ENCODE measurements at places on chromosomes 3 and 15.

GRCh38 chr15:101176625-101177024 lies 75.2 kb downstream of the CHSY1 start:
- DNase-seq, result no peak

- DNase-seq, result peak; percentile 53
Measured at GRCh38 chr3:38108649-38109579, 28.0 kb downstream of the ACAA1 start.

DNA sequence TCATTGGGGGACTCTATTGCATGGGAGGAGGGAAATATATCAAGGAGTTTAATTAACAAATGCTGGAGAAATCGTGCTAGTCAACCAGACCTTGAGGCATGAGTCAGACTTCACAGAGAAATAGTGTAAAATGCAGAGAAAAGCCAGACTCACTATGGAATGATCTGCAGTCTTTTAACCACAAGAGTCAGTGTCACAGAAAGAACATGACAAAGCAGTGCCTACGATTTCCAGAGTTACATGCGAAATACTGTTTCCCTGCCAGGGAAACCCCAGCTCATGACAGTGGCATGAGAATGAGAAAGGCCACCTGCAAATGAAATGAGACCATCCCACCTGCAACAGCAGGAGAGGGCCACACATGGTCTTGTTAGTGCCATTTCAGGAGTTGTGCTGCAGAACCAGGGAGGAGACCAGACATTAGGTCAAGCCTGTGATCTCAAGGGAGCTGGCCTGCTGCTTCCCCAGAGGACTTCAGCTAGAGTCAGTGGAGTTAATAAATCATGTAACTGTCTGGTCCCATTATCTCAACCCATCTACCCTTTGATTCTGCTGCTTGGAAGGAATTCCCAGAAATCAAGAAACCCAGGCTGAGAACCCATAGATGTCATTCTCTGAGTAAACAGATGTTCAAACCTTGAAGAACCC lies 79.0 kb downstream of the ERC2 start:
- DNase-seq, result no peak

- no peak for DNase-seq
Measured at GRCh38 chr3:187896646-187897045, 151.4 kb upstream of the BCL6 start.

- DNase-seq, result peak; percentile 58
Measured at GRCh38 chr15:95875121-95875643, 455.3 kb upstream of the NR2F2 start.

- DNase-seq, result no peak
Measured at GRCh38 chr3:108008931-108009639, 81.7 kb downstream of the CD47 start.

DNA sequence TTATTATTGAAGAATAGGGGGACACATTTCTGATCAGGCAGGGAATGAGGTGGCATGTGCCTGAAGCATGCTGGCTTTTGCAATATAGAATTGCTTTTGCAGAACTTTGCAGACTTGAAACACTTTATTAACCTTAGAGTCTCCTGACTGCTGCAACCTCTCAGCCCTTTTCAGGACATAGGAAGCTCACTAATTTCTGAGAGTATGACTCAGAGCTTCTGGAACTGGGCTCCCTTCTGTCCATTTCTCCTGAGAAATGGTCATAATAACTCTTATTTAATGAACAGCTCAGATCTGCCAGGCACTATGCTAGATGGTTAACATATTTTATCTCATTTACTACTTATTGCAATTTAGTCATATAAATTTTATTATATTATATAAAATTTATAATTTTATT lies 38.6 kb upstream of the DGKG start:
- no peak for DNase-seq

- no peak for DNase-seq
Measured at GRCh38 chr3:34034840-34035239, 236.4 kb downstream of the PDCD6IP start.

DNA sequence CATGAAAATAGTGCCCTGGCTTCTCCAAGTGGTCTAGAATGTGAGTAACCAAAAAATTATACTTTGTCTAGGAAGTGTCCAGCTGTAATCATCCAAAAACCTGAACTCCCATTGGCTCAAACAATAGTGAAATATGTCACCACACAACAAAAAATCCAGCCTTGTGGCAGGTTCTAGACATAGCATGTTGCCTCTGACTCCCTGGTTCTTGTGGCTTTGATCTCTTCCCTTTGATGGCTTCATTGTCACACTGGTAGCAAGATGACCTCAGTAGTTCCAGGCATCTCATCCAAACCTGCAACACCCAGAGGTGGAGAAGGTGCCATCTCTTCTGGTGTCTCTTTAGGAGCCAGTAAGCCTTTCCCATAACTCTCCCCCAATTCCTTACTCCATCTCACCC lies 74.7 kb downstream of the CMSS1 start:
- no peak for DNase-seq

GRCh38 chr3:47495886-47496285 lies 17.6 kb downstream of the ELP6 start:
- DNase-seq, result no peak

- DNase-seq, result peak; percentile 85
Measured at GRCh38 chr3:10957976-10958749, 34.4 kb upstream of the SLC6A1 start.

- peak; percentile 9 for DNase-seq
Measured at GRCh38 chr15:66145726-66146182, 107.8 kb downstream of the MEGF11 start.

DNA sequence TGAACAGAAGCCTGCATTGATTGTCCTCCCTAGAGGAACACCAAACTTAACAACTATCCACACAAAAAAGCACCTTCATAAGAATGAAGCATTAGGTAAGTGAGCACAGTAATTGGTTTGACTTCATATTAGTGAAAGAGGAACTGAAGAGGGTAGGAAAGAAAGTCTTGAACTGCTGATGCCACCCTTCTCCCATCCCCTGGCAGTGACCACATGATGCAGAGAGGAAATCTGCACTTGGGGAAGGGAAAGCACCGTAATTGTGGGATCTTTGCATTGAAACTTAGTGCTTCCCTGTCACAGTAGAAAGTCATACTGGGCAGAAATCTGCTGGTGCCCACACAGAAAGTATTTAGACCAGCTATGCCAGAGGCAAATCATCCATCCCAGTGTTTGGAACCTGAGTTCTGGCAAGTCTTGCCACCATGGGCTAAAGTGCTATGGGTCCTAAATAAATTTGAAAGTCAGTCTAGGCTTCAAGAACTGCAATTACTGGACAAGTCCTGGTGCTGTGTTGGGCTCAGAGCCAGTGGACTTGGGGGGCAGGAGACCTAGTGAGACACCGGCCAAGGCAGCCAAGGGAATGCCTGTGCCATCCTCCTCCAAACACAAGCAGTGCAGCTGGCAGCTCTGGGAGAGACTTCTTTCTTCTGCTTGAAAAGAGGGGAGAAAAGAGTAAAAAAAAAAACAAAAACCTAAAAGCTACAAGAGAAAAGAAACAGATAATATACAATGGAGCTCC lies 63.6 kb downstream of the SLC15A2 start:
- DNase-seq, result no peak

- no peak for DNase-seq
Measured at GRCh38 chr3:9020426-9020825, 57.2 kb upstream of the RAD18 start.

GRCh38 chr3:86921971-86922680 lies 68.8 kb downstream of the VGLL3 start:
- no peak for DNase-seq

DNA sequence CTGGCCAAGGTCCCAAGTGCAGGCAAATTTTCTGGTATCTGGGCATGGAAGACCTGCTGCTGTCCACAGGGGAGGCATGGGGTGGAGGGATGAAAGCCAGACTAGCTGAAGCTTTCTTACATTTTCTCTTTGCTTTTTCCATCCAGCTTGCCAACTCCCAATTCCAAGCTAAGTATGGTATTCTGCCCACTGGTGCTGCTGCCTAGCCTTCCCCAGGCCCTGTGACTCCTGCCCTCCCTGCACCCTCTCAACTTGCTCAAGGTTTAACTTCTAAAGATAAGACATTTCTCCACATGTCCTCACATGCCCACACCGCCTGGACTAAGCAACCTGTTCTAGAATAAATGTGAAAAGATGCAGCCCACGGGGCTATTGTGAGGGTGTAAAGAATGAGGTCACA lies 59.5 kb upstream of the HACD2 start:
- DNase-seq, result no peak

DNA sequence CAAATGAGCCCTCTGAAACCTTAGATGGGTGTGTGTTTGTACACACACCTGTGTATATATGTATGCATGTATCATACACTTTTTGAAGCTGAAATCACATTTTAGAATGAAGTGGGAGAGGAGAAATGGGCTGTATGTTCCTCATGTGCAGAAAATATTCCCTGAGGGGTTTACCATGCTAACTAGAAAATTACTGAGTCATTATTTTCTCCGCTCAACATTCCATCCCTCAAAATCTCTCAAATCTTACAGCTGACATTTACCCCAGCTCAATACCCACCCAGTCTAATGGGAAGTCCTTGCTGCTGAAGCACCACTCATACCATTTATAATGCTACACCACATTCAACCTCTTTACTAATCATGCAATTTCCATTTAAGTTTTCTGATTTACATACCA lies 138.6 kb downstream of the P2RY1 start:
- DNase-seq, result no peak

GRCh38 chr15:40618906-40619305 lies 24.9 kb downstream of the KNL1 start:
- no peak for DNase-seq

GRCh38 chr3:168738527-168739325 lies 643.0 kb upstream of the GOLIM4 start:
- no peak for DNase-seq

- DNase-seq, result no peak
Measured at GRCh38 chr15:67945951-67946700, 106.3 kb upstream of the RNU6-1 start.

DNA sequence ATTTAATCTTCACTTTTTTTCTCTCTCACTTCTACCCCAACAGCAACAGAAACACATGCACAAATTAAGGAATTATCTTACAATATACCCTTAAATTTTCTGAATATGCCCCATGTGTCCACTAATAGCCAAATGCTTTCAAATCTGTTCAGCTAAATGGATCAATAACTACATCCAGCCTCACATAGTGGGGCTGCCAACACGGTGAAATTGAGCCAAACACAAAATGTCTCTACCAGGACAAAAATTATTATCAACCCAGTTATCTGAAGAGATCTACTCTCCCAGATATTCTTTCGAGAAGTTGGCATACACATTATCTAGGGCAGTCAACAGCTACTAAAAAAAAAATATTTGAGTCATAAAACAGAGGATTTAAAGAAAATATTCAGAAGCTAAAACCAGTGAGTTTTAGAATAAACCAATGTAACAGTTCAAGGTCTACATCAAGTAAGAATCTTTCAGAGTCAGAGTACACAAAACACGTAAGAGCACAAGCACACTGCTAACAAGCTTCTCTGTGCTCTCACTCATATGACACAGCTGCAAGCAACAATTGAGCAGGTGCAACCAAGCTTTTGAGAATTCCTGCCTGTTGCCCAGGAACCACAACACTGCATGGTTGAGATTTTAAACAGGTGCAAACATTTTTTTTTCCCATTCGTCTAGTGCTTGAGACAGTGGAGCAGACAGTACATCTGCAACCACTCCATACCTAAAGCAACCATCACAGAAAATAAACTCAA lies 247.7 kb downstream of the ZBTB20 start:
- peak; percentile 46 for DNase-seq

DNA sequence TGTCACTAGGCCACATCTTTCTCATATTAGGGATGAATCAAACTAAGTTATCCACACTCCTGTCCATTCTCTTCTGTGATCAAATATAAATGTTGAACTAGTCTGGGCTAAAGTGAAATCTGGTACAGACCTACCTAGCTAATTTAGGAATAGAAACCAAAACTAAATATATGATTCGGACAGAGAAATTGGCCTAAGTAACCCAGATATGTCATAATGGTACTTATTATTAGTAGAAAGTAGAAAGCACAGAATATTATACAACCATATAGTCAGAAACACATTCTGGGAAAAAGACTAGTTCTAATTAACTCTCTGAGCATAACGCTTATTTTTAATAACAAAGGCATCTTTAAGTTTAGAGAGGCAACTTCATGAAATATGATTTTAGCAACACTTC lies 389.0 kb downstream of the LSAMP start:
- no peak for DNase-seq

GRCh38 chr3:43206105-43206504 lies 80.2 kb upstream of the SNRK start:
- no peak for DNase-seq

- DNase-seq, result no peak
Measured at GRCh38 chr3:140359233-140359995, 318.4 kb upstream of the TRIM42 start.

DNA sequence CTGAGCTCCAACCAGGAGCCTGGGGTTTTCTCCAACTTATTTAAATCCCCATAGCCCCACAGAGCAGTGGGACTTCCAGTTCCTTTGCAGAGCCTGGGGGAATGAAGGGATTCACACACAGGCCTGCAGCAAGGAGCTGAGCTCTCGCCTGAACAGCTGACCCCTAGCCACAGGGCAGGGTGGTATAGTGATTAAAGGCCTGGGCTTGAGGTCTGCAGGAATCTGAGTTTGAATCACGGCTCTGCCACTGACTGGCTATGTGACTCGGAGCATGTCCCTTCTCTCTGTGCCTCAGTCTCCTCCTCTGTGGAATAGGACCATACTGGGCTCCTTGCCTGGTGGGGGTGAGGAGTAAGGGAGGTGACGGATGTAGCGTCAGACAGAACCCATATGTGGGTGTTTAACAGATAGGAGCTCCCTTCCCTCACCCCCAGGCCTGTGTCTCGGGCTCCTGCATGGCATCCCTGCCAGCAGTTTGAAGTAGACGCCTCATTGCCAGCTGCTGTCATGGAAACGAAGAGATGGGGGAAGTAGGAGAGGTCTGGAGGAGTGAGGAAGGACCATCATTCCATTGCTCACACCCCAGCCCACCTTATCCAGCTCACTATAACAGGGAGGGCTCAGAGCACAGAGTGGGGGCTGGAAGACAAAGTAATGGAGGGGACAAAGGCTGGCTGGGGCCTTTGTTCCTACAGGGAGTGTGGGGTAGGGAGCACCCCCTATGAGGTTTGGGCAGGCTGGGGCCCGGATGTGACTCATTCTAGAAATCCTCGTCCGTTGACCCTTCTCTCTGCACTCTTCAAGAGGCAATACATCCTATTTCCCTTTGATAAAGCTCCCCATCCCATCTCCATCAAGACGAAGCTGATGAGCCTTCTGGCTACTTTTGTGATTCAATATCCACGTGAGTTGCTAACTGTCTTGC lies 14.8 kb downstream of the HRH1 start:
- DNase-seq, result no peak

DNA sequence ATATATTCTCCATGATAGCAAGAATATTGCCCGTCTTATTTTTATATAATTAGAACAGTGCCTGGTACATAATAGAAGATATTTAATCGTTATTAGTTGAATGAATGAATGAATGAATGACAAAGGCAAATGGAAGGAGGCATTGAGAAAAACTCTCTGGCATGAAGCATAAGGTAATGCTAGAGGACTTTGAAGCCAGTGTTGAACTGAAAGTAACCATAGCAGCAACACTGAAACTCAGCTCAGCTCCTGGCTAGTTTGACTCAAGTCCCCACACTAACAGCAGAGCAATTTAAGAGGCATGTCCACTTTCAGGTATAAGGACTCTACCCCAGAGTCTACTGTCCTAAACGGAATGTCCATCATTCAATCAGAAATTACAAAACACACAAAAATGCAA lies 227.0 kb downstream of the CPNE4 start:
- no peak for DNase-seq

All from hematopoietic multipotent progenitor cell treated with erythropoietin and hydrocortisone succinate and interleukin-3 and kit ligand, for 6 days (in vitro differentiated cells).